ENCODE measurements at places on chromosomes 7 and 10. TPM values are rescaled to one million over a fixed set of nuclear protein-coding genes. Genes with fewer than 3 reads are reported as not detected.
A peak's percentile ranks its signal among the peaks of the same experiment; 100 is the strongest.

The KEL gene
- total RNA-seq, result 0.52 TPM

The HABP2 gene
- not detected for total RNA-seq

The COL13A1 gene
- not detected for total RNA-seq

- H3K4me1 ChIP-seq, result peaks cover 37% of the 10 kb centered on the region
- H3K4me3 ChIP-seq, result no peak overlapping the region
- no peaks in the 10 kb centered on the region for H3K27me3 ChIP-seq
These were observed 24.1 kb downstream of the PRF1 start for GRCh38 chr10:70578371-70578947.

- no peak overlapping the region for H3K4me3 ChIP-seq
- no peak for DNase-seq
- H3K36me3 ChIP-seq, result no peaks in the 10 kb centered on the region
These were observed 186.2 kb upstream of the INHBA start for GRCh38 chr7:41889040-41889439.

GRCh38 chr10:74969093-74969492 is 142.4 kb upstream of the SAMD8 start:
- H3K4me3 ChIP-seq, result peak overlapping the region; percentile 55
- DNase-seq, result no peak
- peak overlapping the region; percentile 81 for H3K27ac ChIP-seq
- no peaks in the 10 kb centered on the region for H3K27me3 ChIP-seq
- H3K4me1 ChIP-seq, result peaks cover 36% of the 10 kb centered on the region
- peaks cover 4% of the 10 kb centered on the region for H3K36me3 ChIP-seq

GRCh38 chr10:46075869-46076268 is 29.8 kb upstream of the MSMB start:
- H3K27me3 ChIP-seq, result no peaks in the 10 kb centered on the region
- H3K4me1 ChIP-seq, result peaks cover 18% of the 10 kb centered on the region
- no peak overlapping the region for H3K27ac ChIP-seq
- H3K4me3 ChIP-seq, result no peak overlapping the region
- no peaks in the 10 kb centered on the region for H3K36me3 ChIP-seq

DNA sequence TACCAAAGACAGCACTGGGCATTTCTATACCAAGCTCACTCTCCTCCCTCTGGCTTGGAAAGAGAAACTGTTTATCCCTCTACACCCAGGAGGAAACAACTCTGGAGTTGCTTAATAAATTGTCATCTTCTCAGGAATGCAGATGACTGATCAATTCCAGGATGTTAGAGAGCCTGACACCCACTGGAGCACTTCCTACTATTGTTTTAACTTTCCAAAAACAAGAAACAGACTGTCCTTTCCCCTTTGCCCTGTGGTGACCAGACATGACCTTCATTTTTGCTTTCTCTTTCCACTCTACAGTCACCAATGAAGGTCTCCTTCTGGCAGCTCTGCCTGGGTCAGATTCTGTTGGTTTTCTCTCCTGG is 19.6 kb downstream of the GIMAP4 start:
- no peaks in the 10 kb centered on the region for H3K27me3 ChIP-seq
- peak; percentile 43 for DNase-seq
- H3K4me1 ChIP-seq, result peaks cover 49% of the 10 kb centered on the region
- peak overlapping the region; percentile 68 for H3K27ac ChIP-seq
- H3K36me3 ChIP-seq, result peaks cover 14% of the 10 kb centered on the region
